GM20000 (cell line): ENCODE measurements at places on chromosomes 1 and 21.
A peak's percentile ranks its signal among the peaks of the same experiment; 100 is the strongest.

DNA sequence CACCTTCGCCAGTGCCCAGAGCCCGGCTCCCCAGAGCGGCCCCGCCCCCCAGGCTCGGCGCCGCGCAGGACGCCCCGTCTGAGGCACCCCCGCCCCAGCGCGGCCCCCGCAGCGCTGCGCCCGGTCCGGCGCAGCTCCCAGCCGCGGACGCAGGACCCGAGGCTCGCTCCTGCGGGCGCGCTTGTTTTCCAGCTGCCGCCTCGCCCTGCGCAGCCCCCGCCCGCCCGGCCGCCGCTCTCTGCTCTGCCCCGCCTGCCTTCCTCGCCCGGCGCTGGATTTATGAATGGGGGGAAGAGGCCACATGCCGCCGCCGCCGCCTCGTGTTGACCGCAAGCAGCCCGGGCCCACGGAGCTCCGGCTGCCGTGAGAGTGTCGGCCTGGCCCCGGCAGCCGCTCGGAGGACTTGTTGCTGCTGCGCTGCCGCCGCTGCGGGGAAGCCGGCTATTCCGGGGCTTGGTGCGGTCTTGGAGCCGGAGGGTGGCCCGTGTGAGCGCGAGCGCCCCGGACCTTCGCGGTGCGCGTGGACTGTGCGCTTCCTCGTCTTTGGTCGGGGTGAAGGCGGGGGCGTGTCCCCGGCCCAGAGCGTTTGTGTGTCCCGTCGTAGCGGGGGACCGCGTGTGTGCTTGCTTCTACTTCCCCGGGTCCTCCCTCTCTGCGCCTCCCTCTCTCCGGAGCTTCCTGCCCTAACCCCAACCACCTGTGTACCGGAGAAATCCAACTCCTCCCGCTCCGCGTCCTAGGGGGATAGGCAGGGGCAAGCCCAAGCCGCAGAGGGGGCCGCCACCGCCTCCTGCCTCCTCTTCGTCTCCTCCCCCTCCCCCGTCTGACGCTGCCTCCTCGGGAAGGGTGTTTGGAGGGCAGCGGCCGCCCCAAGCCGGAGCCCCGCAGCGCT, 736 bp downstream of the KCNC4 start:
- DNase-seq = peak; percentile 68

DNA sequence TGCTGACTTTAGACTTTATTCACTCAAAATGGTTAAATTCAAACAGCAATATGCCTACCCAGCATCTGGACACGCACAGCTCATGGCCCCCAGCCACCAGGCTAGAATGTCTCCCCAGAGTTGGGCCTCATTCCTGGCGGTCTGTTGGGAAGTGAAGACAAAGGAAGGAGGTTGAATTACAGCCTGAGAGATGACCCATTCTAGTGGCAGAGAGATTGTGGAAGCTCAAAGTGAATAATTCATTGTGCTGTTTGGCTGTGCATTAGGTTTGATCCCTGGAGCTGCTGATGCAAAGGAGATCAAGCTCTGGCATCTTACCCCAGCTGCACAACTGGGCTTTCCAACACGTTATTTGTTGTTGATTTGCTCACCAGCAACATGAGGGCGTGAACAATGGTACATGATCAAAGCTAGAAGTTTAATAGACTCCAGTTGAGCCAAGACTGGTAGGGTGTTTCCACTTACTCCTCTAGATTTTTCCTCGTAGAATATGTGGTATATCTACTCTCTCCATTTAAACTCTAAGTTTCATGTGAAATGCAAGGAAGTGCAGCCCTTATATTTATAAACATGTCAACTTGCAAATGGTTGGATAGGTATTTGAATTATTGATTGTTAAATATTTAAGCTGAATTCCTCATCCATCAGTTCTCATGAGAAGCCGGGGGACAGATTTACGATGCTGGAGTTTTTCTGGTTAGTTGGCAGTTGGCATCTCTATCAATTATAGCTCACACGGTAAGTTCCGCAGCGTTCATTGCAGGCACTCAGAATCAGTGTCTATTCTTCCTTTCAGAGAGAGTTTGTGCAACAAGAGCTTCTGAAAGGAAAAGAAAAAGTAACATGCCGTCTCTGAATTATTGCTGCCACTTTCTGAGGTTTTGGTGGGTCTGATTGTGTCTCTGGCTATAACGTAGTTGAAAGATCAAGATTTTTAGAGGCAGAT, 222.7 kb downstream of the TM2D1 start:
- no peak for DNase-seq

- DNase-seq = no peak
These were observed 3.9 kb downstream of the KPRP start for GRCh38 chr1:152761609-152762213.

- DNase-seq = no peak
These were observed 22.4 kb downstream of the HUNK start for GRCh38 chr21:31895077-31895835.

DNA sequence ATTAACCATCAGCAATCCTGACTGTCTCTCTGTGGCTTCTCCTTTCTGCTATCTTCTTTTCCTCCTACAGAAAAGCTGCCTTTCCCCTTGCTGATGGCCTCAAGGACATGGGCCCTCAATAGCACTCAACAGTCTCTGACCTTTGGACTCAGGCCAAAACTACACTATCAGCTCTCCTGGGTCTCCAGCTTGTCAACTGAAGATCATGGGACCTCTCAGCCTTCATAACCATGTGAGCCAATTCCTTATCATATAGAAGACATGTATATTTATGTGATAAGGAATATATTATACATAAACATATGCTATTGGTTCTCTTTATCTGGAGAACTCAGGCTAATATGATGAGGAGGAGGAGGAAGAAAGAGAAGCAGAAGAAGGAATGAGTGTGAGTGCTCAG, 91.8 kb upstream of the GJB5 start:
- no peak for DNase-seq

- no peak for DNase-seq
These were observed 73.6 kb upstream of the COG2 start for GRCh38 chr1:230568676-230569075.

DNA sequence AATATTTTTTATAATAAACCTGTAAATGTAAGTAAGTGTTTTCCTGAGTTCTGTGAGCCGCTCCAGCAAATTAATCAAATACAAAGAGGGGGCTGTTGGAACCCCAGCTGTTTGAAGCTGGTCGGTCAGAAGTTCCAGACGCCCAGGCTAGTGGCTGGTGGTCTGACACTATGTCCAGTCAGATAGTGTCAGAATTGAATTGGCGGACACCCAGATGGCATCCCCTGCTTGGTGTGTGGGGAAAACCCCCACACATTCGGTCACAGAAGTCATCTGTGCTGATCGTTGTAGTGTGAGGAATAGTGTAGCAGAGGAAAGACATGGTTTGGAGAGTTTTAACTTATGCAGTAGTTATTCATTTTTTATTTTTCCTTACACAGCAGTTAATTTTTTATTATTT, 32.4 kb downstream of the TBCE start:
- no peak for DNase-seq

DNA sequence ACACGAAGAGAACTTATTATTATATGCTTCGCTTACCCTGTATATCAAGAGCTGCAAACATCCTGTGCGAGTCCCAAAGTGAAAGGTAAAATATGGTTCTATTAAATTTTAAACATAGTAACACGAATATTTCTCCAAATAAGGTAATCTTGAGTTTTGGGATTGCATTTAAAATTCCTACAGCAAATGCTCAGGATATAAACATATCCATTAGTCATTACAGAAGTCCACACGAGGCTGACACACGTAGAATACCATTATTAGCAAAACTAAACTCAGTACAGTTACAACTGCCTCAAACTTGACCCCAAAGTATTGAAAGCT, 282 bp upstream of the LYPLAL1 start:
- no peak for DNase-seq

GRCh38 chr1:94329276-94329675, 88.9 kb upstream of the ABCD3 start:
- DNase-seq = no peak
